ENCODE measurements at places on chromosomes 13 and 19.

DNA sequence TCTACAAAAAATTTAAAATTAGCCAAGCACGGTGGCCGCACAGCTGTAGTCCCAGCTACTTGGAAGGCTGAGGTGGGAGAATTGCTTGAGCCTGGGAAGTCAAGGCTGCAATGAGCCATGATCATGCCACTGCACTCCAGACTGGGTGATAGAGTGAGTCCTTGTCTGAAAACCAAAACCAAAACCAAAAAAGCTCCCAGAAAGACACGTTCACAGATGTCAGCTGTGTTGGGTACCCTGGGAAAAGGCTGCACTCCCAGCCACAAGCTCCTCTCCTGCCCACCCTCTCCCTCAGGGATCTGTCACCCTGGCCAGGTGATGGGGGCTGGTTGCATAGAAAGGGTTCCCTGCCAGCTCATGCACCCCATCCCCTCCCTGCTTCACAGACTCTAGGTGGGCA is 53.3 kb downstream of the RNF6 start:
- H3K27me3 ChIP-seq = no peaks in the 10 kb centered on the region
- no peaks in the 10 kb centered on the region for H3K36me3 ChIP-seq
- H3K27ac ChIP-seq = no peak overlapping the region
- H3K4me3 ChIP-seq = no peak overlapping the region
- H3K4me1 ChIP-seq = no peaks in the 10 kb centered on the region

- H3K27me3 ChIP-seq = no peaks in the 10 kb centered on the region
- H3K36me3 ChIP-seq = no peaks in the 10 kb centered on the region
- no peak overlapping the region for H3K4me3 ChIP-seq
- H3K4me1 ChIP-seq = no peaks in the 10 kb centered on the region
Observed at GRCh38 chr19:39645800-39646411, 9.8 kb upstream of the LGALS16 start.

- no peaks in the 10 kb centered on the region for H3K27me3 ChIP-seq
- H3K27ac ChIP-seq = no peak overlapping the region
- H3K4me1 ChIP-seq = peaks cover 9% of the 10 kb centered on the region
- H3K4me3 ChIP-seq = no peak overlapping the region
Observed at GRCh38 chr13:41004875-41005693, 14.0 kb downstream of the ELF1 start.

- H3K27me3 ChIP-seq = no peaks in the 10 kb centered on the region
- H3K4me3 ChIP-seq = peak overlapping the region; percentile 49
- no peaks in the 10 kb centered on the region for H3K36me3 ChIP-seq
Observed at GRCh38 chr19:16041991-16042386, 34.3 kb upstream of the TPM4 start.

DNA sequence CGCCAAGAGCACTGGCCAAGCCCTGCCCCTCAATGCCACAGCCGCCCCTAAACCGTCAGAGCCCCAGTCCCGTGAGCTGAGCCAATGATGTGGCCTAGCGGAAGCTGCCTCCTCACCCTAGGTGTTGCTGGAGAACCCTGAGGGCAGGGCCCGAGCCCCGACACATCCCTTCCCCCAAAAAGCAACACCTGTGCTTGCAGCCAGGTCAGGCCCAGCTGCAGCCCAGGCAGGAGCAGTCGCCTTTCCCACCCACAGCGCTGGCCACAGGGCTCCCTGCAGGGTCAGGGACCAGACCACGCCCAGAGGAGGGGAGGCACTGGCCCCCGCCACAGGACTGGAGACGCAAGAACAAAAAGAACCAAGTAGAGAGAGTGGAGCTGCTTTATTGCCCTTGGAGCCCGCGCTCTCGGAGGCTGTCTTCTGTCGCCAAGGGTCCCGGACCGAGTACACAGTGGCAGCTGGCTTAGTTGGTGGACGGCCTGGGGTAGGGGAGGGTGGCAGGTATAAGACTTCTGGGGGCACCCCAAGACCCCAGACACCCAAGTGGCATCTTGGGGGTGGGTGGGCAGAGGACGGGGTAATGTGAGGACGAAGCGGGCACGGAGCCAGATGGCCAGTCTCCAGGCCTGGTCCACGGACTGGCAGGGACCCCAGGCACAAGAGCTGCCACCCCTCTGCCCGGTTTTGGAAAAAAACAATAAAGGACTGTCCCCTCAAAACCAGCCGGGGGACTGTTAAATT is 3.3 kb downstream of the P2RY11 start:
- no peak overlapping the region for H3K27ac ChIP-seq
- DNase-seq = no peak
- no peak overlapping the region for H3K4me3 ChIP-seq
- peaks cover 53% of the 10 kb centered on the region for H3K36me3 ChIP-seq
- H3K27me3 ChIP-seq = no peaks in the 10 kb centered on the region
- peaks cover 5% of the 10 kb centered on the region for H3K4me1 ChIP-seq

DNA sequence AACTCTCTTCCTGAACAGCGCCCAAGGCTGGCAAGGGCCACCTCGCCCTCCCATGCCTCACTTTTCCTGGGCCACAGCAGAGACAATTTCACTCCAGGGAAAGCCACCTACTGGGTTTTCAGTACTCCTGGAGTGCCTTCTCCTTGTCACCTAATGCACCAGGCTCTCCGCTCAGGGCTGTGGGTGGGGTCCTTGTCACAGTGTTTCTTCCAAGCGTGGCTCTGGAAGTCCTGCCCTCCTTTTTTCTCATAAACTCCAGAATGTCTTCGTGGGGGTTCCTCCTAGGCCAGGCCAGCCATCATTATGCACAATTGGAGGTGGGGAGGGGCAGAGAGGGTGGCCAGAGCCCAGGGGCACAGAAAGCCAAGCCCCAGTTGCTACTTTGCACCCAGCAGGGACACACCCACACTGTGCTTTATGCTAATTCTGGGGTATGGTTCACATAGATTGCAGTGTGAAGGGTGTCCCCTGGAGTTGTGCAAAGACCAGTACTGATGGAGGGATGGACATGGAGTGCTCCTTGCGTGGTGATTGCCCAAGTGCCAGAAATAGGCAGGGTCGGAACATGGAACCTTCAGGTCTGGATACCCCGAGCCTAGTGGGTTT is 78.8 kb downstream of the CHST8 start:
- no peaks in the 10 kb centered on the region for H3K36me3 ChIP-seq
- no peaks in the 10 kb centered on the region for H3K4me1 ChIP-seq

DNA sequence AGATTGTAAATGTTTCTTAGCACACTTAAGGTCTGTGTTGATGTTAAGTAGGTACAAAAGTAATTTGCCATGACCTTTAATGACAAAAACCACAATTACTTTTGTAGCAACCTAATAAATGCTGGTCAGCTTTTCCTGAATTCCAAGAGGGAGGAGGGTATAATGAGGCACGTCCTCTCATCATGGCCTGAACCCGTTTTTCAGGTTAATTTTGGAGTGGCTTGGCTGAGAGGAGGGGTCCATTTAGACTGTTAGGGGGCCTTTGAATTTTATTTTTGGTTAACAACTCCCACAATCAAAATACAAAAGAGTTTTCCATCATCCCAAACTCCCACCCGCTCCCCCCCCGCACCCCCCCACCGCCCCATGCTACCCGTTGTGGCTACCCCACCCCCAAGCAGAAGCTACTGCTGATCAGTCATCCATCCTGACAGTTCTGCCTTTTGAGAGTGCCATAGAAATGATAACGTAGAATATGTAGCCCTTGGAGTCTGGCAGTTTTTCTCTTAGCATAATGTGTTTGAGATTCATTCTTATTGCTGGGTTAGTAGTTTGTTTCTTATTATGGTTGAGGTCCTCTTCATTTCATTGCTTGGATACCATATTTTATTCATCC is 14.4 kb upstream of the PLEKHF1 start:
- H3K36me3 ChIP-seq = no peaks in the 10 kb centered on the region
- DNase-seq = no peak
- no peak overlapping the region for H3K27ac ChIP-seq

GRCh38 chr19:38639679-38640078 is 7.8 kb upstream of the ACTN4 start:
- no peak for DNase-seq
- H3K4me1 ChIP-seq = peaks cover 3% of the 10 kb centered on the region
- no peaks in the 10 kb centered on the region for H3K27me3 ChIP-seq
- H3K36me3 ChIP-seq = peaks cover 9% of the 10 kb centered on the region
- H3K4me3 ChIP-seq = no peak overlapping the region

DNA sequence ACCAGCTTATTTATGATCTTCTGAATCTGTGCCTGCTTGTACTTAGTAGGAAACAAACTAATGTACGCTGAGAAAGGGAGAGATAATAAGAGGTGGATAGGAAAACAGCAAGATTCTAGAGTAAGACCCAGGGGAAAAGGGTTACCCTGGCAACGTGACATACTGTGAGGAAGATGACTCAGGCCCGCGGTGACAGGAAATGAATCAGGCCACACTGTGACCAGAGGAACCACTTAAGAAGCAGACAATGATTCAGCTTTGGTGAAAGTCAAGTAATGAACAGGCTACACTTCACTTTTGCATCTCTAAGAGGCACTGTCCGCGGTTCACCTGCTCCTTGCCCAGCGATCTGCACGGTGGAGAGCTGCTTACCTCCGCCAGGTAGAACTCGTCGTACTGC is 158.2 kb downstream of the NALCN start:
- no peak overlapping the region for H3K27ac ChIP-seq
- no peaks in the 10 kb centered on the region for H3K27me3 ChIP-seq
- DNase-seq = no peak
- no peaks in the 10 kb centered on the region for H3K4me1 ChIP-seq

- H3K36me3 ChIP-seq = no peaks in the 10 kb centered on the region
- no peaks in the 10 kb centered on the region for H3K4me1 ChIP-seq
- H3K4me3 ChIP-seq = no peak overlapping the region
- H3K27me3 ChIP-seq = peaks cover 7% of the 10 kb centered on the region
- no peak for DNase-seq
- no peak overlapping the region for H3K27ac ChIP-seq
Observed at GRCh38 chr19:45217193-45217956, 27.8 kb downstream of the EXOC3L2 start.

DNA sequence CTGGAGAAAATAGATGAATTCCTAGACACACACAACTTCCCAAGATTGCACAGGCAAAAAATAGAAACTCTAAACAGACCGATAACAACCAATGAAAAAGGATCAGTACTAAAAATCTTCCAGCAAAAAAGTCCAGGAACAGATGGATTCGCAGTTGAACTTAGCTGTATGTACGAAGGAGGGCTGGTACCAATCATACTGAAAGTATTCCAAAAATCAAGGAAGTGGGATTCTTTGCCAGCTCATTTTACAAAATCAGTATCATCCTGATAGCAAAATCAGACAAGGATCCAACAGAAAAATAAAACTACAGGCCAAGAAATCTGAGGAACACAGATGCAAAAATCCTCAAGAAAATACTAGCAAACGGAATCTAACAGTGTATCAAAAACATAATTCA is 6.5 kb upstream of the LILRB2 start:
- H3K36me3 ChIP-seq = no peaks in the 10 kb centered on the region
- H3K27me3 ChIP-seq = no peaks in the 10 kb centered on the region
- H3K4me1 ChIP-seq = no peaks in the 10 kb centered on the region

DNA sequence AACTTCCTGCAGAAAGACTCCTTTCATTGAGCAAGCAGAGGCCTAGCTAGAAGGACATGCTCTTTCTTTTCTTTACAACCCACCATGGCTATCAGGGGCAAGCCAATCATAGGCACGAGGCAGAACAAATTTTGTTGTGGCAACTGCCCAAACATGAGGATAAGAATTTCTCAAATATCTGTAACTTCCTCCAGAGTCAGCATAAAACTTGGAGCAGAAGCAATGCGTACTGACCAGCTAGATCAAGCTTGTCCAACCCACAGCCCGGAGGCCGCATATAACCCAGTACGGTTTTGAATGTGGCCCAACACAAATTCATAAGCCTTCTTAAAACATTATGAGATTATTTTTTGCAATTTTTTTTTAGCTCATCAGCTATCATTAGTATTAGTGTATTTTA is 87.0 kb upstream of the SOX21 start:
- no peak overlapping the region for H3K27ac ChIP-seq
- no peaks in the 10 kb centered on the region for H3K4me1 ChIP-seq
- no peaks in the 10 kb centered on the region for H3K27me3 ChIP-seq

DNA sequence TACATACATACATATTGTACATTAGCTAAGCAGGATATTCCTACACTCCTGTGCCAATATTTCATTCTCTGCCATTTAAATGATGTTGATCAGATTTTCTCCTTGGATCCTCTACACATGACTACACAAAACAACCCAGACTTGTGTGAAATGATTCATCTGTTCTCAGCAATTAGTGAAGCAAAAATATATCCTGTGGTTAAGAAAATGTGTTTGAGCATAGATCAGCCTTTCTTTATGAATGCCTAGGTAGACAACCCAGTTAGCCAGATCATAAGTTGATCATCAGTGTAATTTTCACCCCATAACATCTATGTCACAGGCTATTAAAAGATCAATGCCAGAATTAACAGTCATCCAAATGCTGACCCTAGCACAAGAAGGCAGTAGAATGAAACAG is 275.2 kb upstream of the EDNRB start:
- DNase-seq = no peak
- H3K36me3 ChIP-seq = no peaks in the 10 kb centered on the region
- no peaks in the 10 kb centered on the region for H3K27me3 ChIP-seq
- no peaks in the 10 kb centered on the region for H3K4me1 ChIP-seq
- H3K27ac ChIP-seq = no peak overlapping the region

Data from ascending aorta (tissue), 2 donors.